ENCODE measurements at places on chromosomes 4 and X.

DNA sequence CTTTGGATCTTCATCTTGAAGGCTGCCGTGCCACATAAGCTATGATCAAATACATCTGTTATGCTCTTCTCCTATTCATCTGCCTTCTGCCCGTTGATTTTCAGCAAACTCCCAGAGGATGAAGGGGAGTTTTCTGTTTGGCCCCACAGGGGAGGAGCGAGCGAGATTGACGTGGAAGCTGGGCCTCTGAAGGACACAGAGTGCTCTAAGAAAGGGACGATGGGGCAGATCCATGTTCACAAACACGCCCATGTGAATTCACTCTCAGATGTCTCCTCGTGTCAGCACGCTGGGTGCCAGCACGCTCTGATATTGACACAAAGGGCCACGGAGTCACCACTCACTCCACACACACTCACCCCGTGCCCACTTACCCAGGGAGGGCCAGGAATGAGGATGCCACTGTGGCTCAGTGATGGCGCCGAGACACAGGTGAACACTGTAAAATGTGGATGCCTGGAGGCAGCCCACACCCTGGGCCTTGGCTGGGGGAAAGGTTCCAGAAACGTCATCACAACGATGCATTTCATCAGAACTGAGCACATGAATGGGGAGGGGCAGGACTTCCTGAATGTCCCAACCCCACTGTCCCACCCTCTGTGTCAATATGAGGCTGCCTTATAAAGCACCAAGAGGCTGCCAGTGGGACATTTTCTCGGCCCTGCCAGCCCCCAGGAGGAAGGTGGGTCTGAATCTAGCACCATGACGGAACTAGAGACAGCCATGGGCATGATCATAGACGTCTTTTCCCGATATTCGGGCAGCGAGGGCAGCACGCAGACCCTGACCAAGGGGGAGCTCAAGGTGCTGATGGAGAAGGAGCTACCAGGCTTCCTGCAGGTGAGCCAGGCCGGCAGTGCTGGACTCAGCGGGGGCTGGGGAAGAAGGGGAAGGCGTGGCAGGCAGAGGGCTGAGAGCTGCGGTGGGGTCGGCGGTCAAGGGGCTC lies at the start of gene S100P:
S100P (plus strand) TSS at position 648 of the 946 bp plus-strand sequence; CDS start at position 703, 55 bp downstream.
- no peak for DNase-seq

DNA sequence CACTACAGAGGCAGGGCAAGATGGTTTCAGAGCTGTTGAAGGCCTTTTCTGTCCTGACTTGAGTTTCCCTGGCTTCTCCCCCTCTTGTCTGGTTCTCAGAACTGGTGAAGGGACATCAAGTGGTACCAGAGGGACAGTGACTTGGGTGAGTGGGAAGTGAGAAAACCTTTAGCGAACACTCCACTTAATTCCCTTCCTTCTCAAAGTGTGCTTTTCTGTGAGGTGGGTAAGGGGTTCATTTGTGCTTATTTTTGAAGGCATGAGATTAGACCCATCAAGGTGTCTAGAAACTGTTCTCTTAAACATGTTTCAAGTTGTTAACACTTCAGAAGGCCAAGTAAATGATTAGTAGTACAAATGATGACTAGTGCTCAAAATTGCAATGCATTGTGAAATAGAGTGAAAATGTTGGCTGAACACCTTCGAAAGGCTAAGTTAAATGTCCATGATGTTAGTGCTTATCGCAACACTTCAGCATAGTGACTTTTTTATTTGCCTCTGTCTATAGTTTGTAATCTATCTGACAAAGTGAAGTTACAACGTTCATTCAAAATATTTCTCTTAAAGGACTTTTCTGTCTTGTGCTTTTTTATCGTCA lies 2.8 kb downstream of the AREG start:
- no peak for DNase-seq

GRCh38 chrX:131782646-131783045 lies 238.8 kb downstream of the OR13H1 start:
- no peak for DNase-seq

DNA sequence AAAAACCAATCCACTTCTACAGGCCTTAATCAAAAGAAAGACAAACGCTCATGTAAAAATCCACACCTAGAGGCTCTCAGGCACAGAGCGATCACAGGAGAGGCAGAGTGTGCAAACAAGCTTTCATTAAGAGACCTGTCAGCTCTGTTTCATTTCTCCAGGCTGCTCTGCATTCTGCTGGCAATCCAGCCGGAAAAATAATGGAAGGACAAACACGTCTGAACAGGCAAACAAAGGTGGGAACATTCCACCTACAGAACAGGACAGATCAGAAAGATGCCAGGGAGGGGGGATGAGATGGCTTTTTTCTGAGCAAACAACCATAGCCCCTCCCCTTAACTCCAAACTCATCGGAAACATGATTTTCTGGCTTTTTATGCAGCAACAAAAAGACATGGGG lies 9.7 kb downstream of the SOD3 start:
- DNase-seq: no peak

GRCh38 chrX:126170720-126171119 lies 4.6 kb upstream of the DCAF12L2 start:
- DNase-seq: no peak
